ENCODE measurements at places on chromosomes 5 and 9.
A peak's percentile ranks its signal among the peaks of the same experiment; 100 is the strongest.

- no peak for DNase-seq
Measured at GRCh38 chr5:98110791-98111190, 662.7 kb upstream of the RGMB start.

DNA sequence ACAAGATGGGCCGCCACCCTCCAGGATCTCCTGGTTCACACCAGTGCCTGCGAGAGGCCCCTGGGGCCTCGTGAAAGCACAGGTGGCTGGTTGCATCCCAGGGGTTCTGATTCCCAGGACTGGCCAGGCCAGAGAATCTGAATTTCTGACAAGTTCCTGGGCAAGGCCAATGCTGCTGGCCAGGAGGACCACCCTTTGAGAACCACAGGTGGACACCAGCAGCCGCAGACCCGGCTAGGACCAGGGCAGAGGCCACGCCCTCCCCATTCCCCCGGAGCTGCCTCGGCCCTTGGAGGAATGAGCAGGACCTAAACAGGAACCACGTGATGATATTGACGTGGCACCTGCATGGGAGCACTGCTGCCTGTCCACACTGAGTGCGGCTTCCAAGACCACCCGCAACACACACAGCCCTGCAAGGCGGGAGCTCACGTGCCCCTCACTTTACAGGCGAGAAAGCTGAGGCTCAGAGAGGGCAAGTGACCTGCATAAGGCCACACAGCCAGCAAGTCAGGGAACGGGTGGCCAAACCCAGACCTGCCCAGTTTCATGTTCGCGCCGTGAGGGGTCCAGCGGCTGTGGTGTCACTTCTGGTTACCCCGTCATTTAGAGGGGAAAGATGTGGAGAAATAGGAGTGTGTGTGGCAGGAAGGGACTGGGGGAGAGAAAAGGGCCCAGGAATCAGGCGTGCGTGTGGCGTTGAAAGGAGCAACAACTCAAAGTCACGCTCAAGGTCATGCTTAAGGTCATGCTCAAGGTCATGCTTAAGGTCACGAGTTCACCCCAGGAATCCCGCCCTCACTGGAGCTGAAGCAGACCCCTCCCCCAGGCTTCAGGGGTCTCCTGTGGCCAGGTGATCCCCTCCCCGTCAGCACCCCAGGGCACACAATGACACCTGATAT is 105.9 kb upstream of the IER5L start:
- DNase-seq, result no peak

DNA sequence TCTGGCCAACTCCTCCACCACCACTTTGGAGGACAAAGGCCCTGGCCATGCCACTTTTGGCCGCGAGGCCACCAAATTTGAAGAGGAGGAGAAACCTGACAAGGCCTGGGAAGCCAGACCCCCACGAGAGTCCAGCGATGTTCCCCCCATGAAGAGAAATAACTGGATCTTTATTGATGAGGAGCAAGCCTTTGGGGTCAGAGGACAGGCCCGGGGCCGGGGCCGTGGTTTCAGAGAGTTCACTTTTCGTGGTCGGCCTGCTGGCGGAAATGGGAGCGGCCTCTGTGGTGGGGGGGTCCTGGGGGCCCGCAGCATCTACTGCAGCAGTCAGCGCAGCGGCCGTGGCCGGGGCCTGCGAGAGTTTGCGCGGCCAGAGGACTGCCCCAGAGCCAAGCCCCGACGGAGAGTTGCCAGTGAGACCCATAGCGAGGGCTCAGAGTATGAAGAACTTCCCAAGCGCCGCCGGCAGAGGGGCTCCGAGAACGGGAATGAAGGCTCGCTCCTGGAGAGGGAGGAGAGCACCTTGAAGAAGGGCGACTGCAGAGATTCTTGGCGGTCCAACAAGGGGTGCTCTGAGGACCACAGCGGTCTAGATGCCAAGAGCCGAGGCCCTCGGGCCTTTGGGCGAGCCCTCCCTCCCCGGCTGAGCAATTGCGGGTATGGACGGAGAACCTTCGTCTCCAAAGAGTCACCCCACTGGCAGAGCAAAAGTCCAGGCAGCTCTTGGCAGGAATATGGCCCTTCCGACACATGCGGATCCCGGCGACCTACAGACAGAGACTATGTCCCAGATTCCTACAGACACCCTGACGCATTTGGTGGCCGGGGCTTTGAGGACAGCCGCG is 27.4 kb upstream of the POMT1 start:
- no peak for DNase-seq

GRCh38 chr9:129602598-129603415 is 18.1 kb downstream of the C9orf50 start:
- DNase-seq, result no peak

DNA sequence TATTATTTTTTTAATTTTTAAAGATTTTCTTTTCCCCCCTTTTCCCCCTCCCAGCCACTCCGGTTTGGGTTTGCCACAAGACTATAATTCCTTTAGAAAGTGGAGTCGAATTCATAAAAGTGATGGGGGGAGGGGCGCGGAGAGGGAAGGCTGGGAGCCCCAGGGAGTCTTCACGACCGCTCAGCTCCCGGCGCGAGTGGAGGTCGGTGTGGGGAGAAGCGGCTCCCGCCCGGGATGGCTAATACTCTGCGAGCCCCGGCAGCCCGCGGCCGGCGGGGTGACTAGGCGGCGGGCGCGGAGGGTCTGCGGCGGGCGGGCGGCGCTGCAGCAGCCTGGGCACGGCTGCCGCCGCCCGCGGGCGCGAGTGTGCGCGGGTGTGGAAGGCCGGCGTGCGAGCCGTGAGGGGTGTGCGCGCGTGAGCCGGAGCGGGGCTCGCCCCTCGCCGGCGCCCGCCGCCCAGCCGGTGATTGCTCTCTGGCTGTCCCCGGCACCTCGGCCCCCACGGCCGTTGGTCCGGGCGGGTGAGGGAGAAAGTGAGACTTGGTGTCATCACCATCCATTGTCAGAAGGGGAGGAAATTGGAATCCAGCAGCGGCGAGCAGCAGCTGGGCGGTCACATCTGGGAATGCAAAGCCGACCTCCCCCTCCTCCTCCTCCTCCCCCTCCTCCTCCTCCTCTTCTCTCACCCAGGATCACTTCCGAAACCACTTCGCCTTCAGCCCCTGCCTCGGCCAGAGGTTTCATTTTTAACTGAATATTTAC is at the start of gene PARP8:
PARP8 (plus strand) TSS at position 377 of the 762 bp plus-strand sequence. CDS start 459 bp downstream, outside the sequence.
- DNase-seq, result peak; percentile 70

DNA sequence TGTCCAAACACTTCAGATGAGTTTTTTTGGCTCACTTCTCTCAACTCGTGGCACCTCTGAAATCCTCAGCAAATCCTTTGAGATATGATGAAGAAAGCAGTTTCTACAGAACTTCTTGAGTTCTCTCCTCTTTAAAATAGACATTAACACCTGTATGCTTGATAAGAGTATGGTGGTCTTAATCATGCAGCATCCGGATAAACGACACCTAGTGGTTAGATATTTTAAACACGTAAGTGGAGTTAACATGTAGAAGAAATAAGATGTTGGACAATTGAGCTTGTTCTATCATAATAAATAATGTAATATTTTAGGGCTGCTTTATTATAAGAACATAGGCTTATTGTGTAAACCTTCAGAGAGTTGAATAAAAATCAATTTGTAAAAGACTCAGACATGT is 324.8 kb downstream of the CYLC2 start:
- DNase-seq, result peak; percentile 50

- DNase-seq, result no peak
Measured at GRCh38 chr9:113742878-113743277, 133.2 kb upstream of the ZNF618 start.

GRCh38 chr9:101366038-101366756 is 18.6 kb downstream of the BAAT start:
- no peak for DNase-seq

GRCh38 chr5:81164936-81165335 is 68.2 kb upstream of the CKMT2 start:
- no peak for DNase-seq

DNA sequence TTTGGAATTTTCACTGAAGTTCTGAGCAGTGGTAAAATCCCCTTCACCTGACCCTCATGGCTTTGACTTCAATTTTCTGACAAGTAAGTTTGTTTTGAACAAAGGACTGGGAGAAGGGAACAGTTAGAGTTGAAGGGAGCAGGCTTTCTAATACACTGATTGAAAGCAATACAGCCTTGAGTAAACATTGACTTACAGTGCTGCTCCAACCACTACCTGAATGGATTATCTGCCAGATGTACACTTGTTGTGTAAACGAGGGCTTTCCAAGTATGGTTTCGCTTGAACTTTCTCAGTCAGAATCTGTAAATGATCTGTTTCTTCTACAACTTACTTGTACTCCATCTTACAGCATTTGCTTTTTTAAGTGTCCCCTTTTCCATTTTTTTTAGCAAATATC is 1414.9 kb upstream of the NUDT12 start:
- DNase-seq, result no peak

- no peak for DNase-seq
Measured at GRCh38 chr5:14235872-14236271, 92.7 kb downstream of the TRIO start.

DNA sequence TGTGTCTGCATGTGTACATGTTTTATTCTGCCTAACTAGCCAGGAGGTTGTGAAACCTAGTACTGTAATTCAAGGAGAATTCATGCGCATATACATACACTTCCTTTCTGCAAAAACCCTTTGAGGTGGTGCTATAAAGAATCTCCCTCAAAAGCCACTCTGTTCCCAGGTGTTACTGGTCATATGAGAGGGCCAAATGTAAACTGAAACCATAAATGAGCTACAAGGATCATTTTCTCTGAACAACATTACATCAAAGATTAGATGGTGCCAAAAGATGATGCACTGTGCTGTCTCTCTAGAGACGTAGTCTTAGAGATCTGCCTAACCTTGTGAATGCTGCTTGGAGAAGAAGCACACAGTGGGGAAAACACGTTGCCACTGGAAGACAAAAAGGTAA is 15.7 kb downstream of the NREP start:
- DNase-seq, result peak; percentile 57

GRCh38 chr9:99004717-99005460 is 61.2 kb downstream of the COL15A1 start:
- DNase-seq, result no peak

DNA sequence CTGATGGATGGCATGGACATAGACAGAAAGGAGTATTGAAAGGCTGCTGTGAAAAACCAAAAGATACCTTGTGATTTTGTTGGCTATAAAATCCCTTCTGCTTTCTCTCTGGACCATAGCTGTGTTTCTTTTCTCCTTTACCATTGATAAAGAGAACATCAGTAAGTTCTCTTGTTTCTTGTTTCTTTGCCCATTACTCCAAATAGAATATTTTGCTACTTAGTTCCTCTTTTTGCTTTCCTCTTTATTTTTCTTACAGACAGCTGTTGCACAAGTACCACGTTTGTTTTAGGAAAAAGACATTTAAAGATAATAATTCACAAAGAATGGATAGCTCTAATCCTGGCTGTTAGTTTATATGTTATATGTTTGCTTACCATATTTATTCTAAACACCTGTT is 1129.2 kb downstream of the DTWD2 start:
- DNase-seq, result no peak

GRCh38 chr5:58088941-58089340 is 370.9 kb downstream of the PLK2 start:
- no peak for DNase-seq

DNA sequence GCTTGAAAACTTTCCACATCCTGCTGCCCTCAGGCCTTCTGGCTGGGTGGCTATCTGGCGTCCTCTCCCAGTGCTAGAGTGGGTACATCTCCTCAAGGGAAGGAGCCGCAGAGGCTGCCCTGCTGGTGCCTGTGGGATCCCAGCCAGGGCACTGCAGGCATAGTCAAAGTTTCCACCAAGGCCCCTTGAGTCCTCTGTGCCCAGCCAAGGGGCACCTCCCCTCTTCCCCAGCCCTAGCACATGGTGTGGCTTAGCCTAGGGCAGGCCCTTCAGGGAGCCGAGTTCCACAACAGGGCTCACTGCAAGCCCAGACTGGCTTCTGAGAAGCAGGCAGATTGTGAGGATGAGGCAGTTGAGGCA is 103.2 kb downstream of the RGS3 start:
- no peak for DNase-seq

DNA sequence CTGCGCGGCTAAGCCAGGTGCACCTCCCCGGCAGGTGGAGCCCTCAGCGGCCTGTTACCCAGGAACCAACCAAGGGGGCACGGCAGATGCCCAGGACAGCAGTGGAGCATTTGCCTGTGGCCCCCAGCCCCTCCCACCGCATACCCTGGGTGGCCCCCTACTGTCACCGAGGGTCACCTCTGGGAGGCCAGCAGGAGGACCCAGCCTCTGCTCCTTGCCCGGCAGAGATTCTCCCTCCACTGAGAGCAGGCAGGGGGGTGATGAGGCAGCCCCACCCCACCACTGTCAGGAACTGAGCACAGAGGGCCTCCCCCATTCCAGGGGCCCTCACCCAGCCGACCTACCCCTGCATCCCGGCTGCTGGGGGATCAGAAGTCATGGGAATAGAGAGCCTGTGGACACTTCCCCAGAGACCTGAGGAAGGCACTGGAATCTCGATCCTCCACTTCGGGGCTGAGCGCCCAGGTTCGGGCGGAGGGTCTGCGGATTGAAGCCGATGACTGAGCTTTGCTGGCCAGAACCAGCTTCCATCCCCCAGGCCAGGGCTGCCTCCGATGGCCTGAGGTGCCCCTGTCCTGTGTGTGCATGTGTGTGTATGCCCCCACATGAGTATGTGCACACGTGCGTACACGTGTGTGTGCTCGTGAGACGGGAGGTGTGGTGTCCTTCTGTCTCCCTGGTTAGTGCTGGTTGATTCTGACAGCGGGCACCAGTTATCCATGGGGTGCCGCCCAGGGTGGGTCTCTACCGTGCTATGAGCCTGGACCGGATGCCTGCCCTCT is at the start of gene QRFP:
QRFP (minus strand) TSS at position 580 of the 782 bp plus-strand sequence. CDS start 2,974 bp downstream, outside the sequence.
- DNase-seq, result peak; percentile 24

DNA sequence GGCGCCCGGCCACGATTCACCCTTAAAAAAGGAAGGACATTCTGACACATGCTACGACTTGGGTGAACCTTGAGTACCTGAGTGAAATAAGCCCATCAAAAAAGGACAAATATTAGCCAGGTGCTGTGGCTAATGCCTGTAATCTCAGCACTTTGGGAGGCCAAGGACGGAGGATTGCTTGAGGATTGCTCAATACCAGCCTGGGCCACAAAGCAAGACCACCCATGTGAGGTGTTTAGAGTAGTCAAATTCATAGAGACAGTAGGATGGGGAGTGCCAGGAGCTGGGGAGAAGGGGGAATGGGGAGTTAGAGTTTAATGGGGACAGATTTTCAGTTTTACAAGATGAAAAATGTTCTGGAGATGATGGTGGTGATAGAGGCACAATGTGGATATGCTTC is 32.1 kb upstream of the IER5L start:
- DNase-seq, result no peak

- DNase-seq, result no peak
Measured at GRCh38 chr5:4207486-4207885, 611.9 kb downstream of the IRX1 start.

DNA sequence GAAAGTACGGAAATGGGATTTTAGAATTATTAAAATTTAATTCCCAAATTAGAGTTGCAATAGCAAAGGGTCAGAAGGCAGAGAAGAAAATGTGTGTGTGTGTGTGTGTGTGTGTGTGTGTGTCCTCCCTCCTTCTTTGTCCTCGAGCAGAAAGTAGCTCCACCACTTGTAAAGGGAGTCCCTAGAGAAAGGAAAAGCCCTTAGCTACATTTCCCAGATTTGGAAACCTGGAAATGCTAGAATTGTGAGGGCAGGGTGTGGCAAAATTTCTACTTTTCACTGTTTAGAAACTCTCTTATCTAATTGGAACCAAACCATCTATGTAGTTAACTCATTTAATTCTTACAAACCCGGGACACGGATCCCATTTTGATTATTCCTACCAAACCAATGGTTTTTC is 33.2 kb upstream of the LIFR start:
- DNase-seq, result no peak

GRCh38 chr5:128101676-128102075 is 18.1 kb downstream of the SLC12A2 start:
- peak; percentile 43 for DNase-seq

- DNase-seq, result peak; percentile 2
Measured at GRCh38 chr9:27489087-27489876, 34.8 kb upstream of the IFNK start.

GRCh38 chr9:120944434-120944843 is 17.8 kb upstream of the TRAF1 start:
- no peak for DNase-seq
